Aorta (tissue), 5 donors: ENCODE measurements at places on chromosomes 5 and 9. TPM values are rescaled to one million over a fixed set of nuclear protein-coding genes. Genes with fewer than 3 reads are reported as not detected.

- H3K27me3 ChIP-seq, result no peaks in the 10 kb centered on the region
- H3K4me1 ChIP-seq, result no peaks in the 10 kb centered on the region
- H3K27ac ChIP-seq, result no peak overlapping the region
- H3K36me3 ChIP-seq, result no peaks in the 10 kb centered on the region
- no peak for DNase-seq
- H3K4me3 ChIP-seq, result no peak overlapping the region
These were observed 342.2 kb downstream of the LRRC70 start for GRCh38 chr5:62920856-62921255.

- no peaks in the 10 kb centered on the region for H3K36me3 ChIP-seq
- no peaks in the 10 kb centered on the region for H3K27me3 ChIP-seq
- no peak for DNase-seq
- no peak overlapping the region for H3K27ac ChIP-seq
- no peaks in the 10 kb centered on the region for H3K4me1 ChIP-seq
These were observed 1176.3 kb downstream of the CDH18 start for GRCh38 chr5:18811661-18812060.

DNA sequence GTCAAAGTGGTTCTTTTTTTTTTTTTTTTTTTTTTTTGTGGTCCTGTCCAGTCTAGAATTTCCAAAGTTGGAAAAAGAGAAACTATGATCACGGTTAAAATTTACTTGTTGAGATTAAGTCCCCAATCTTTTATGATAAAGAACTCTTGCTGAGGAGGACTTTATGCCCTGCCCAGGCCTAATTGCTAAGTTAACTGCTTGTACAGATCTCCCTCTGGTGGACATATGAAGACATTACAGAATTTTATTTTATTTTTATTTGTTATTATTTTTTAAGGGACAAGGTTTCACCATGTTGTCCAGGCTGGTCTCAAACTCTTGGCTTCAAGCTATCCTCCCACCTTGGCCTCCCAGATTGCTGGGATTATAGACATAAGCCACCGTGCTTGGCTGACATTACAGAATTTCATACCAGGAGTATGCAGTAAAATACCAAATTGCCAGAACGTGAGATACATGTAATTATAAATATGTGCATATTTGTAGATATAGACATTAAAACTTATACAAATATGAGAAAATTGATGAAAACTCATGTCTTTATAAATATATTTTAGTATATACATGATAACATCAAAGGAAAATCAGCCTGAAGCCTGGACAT lies 91.2 kb downstream of the RFK start:
- H3K27ac ChIP-seq, result no peak overlapping the region
- H3K27me3 ChIP-seq, result no peaks in the 10 kb centered on the region
- no peak overlapping the region for H3K4me3 ChIP-seq
- no peaks in the 10 kb centered on the region for H3K4me1 ChIP-seq

DNA sequence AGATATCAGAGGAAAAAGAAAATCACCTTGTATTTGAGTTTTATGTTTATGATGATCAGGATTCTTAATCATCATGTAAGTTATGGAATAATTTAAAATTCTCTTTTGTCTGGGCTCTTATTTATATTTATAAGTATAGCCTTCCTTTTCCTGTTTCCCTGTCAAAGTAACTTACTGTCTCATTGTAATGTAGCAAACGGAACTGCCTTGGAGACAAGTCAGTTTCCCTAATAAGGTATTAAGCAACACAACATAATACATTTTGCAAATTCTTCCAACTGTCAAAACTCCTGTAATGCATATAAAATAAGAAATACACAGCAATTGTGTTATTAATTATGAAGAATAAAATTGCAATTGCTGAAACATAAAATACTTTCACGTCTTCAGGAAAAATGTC lies 463.2 kb downstream of the MAT2B start:
- no peaks in the 10 kb centered on the region for H3K36me3 ChIP-seq
- no peak overlapping the region for H3K27ac ChIP-seq
- no peaks in the 10 kb centered on the region for H3K4me1 ChIP-seq
- no peaks in the 10 kb centered on the region for H3K27me3 ChIP-seq
- no peak overlapping the region for H3K4me3 ChIP-seq

The PCDHB15 gene
- total RNA-seq, result 8.7 TPM

DNA sequence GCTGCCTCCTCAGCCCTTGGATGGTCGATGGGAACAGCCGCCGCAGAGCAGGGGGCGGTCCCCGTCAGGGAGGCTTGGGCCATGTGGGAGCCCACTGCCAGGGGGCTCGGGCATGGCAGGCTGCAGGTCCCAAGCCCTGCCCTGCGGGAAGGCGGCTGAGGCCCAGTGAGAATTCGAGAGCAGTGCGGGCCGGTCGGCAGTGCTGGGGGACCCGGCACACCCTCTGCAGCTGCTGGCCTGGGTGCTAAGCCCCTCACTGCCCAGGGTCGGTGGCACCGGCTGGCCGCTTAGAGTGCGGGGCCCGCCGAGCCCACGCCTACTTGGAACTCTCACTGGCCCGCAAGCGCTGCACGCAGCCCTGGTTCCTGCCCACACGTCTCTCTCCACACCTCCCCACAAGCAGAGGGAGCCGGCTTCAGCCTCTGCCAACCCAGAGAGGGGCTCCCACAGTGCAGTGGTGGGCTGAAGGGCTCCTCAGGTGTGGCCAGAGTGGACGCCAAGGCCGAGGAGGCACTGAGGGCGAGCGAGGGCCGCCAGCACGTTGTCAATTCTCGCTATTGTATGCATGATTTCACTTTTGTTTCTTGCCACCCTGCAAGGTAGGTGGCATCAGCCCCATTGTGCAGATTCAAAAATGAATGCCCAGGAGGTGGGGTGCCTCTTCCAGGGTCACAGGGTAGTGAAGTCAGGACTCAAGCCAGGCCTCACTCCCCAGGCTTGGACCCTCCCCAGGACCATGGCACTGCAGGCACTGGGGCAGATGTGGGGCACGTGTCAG lies 48.6 kb downstream of the COL15A1 start:
- H3K4me3 ChIP-seq, result no peak overlapping the region
- H3K4me1 ChIP-seq, result peaks cover 2% of the 10 kb centered on the region
- H3K27me3 ChIP-seq, result no peaks in the 10 kb centered on the region
- H3K36me3 ChIP-seq, result no peaks in the 10 kb centered on the region

DNA sequence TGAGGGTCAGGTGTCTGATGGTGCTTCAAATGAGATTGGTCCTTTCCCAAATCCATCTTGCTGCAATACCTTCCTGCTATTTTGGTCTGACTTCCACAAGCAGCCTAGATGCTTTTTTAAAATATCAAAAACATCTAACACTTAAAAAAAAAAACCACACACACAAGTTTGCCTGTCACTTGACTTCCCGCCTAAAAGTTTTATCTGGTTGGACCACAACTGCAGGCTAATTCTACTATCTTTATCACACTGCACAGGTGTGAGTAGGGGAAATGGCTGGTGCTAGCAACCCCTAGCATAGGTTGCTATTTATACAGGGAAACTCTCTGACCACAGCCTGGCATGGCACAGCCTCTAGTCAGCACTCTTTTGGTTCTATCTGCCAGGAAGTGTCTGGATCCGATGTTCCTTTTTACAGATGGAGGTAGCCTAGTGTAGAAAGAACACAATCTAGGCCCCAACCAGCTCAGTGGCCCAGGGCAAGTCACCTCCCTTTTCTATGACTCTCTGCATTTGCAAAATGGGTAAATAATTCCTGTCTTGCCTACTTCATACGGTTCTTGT lies at the start of gene HEMGN:
HEMGN (minus strand) TSS at position 92 of the 564 bp plus-strand sequence; CDS start at position 56, 36 bp downstream.
- H3K4me1 ChIP-seq, result no peaks in the 10 kb centered on the region
- no peak for DNase-seq
- no peak within 1 kb of the TSS for H3K27ac ChIP-seq
- no peak within 1 kb of the TSS for H3K4me3 ChIP-seq
- no peaks in the 10 kb centered on the region for H3K27me3 ChIP-seq

The IRX2 gene
- not detected for total RNA-seq

GRCh38 chr5:97547999-97548738 lies 365.1 kb upstream of the RIOK2 start:
- no peak overlapping the region for H3K27ac ChIP-seq
- H3K27me3 ChIP-seq, result no peaks in the 10 kb centered on the region
- no peaks in the 10 kb centered on the region for H3K36me3 ChIP-seq
- no peaks in the 10 kb centered on the region for H3K4me1 ChIP-seq
- no peak for DNase-seq
- no peak overlapping the region for H3K4me3 ChIP-seq

- no peak overlapping the region for H3K4me3 ChIP-seq
- no peak overlapping the region for H3K27ac ChIP-seq
- no peak for DNase-seq
- no peaks in the 10 kb centered on the region for H3K4me1 ChIP-seq
- H3K36me3 ChIP-seq, result no peaks in the 10 kb centered on the region
These were observed 25.8 kb downstream of the WNK2 start for GRCh38 chr9:93209576-93210323.

- no peaks in the 10 kb centered on the region for H3K36me3 ChIP-seq
- no peak overlapping the region for H3K27ac ChIP-seq
- no peak overlapping the region for H3K4me3 ChIP-seq
- H3K27me3 ChIP-seq, result no peaks in the 10 kb centered on the region
These were observed 26.0 kb downstream of the EGFLAM start for GRCh38 chr5:38284384-38284783.

GRCh38 chr5:42621662-42622061 lies 135.0 kb upstream of the CCDC152 start:
- DNase-seq, result no peak
- H3K4me1 ChIP-seq, result peaks cover 2% of the 10 kb centered on the region
- no peaks in the 10 kb centered on the region for H3K27me3 ChIP-seq
- H3K36me3 ChIP-seq, result peaks cover 2% of the 10 kb centered on the region

The DDX4 gene
- not detected for total RNA-seq

The NR5A1 gene
- total RNA-seq, result not detected

GRCh38 chr9:137021979-137022661 lies 5.9 kb downstream of the ABCA2 start:
- no peaks in the 10 kb centered on the region for H3K27me3 ChIP-seq
- H3K4me1 ChIP-seq, result no peaks in the 10 kb centered on the region
- H3K4me3 ChIP-seq, result no peak overlapping the region
- no peak overlapping the region for H3K27ac ChIP-seq

The CCL19 gene
- 39.7 TPM for total RNA-seq

- DNase-seq, result no peak
- H3K27me3 ChIP-seq, result no peaks in the 10 kb centered on the region
- H3K4me1 ChIP-seq, result peaks cover 7% of the 10 kb centered on the region
- no peak overlapping the region for H3K4me3 ChIP-seq
- no peaks in the 10 kb centered on the region for H3K36me3 ChIP-seq
- H3K27ac ChIP-seq, result no peak overlapping the region
These were observed 380.3 kb upstream of the TNC start for GRCh38 chr9:115498303-115498702.

DNA sequence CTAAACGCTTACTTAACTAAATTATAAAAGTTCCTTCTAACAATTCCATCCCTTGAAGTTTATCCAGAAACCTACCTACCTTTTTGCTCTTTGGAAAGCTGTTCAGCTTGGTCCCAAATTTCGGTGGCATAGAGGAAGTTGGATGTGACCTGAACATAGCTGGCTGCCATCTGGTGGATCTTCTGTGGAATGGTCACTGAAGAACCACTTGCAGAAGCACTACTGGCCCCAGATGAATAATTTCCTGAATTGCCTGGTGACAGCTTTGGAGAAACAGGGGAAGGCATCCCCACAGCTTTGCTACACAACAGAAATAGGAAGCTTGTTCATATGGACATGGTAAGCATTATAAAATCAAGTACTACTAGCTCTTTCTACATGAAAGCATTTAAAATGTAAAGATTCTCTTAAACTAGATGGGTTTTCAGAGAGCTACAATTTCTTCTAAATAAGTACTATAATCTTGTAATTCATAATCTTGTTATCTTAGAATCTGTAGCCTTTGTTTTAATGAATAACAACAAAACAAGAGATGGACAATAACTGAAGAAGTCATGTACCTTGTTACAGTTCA lies 9.9 kb downstream of the LEAP2 start:
- peaks cover 4% of the 10 kb centered on the region for H3K36me3 ChIP-seq
- H3K4me3 ChIP-seq, result no peak overlapping the region
- H3K27ac ChIP-seq, result no peak overlapping the region
- DNase-seq, result peak; percentile 51
- H3K4me1 ChIP-seq, result no peaks in the 10 kb centered on the region
- H3K27me3 ChIP-seq, result no peaks in the 10 kb centered on the region

DNA sequence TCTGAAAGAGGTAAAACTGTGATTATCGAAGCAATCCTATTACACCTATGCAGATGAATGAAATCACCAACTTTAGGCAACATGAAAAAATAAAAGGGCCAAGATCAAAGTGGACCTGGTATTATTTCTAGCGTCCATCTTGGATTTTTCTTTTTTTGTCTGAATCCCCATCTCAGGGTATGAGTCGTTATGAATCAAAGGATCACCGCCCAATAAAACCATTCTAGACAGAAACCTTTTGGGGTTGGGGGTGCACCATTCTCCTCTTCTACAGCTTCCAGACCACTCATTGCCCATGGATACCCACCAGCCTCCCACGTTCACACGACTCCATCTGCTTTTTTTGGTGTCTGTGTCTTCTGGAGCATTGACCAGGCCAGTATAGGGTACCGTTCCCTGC lies 33.4 kb downstream of the MAP1B start:
- H3K27ac ChIP-seq, result peak overlapping the region; percentile 88
- peaks cover 31% of the 10 kb centered on the region for H3K4me1 ChIP-seq
- DNase-seq, result no peak
- no peaks in the 10 kb centered on the region for H3K27me3 ChIP-seq
- H3K4me3 ChIP-seq, result no peak overlapping the region
- no peaks in the 10 kb centered on the region for H3K36me3 ChIP-seq

The PCDHB14 gene
- 10.1 TPM for total RNA-seq

DNA sequence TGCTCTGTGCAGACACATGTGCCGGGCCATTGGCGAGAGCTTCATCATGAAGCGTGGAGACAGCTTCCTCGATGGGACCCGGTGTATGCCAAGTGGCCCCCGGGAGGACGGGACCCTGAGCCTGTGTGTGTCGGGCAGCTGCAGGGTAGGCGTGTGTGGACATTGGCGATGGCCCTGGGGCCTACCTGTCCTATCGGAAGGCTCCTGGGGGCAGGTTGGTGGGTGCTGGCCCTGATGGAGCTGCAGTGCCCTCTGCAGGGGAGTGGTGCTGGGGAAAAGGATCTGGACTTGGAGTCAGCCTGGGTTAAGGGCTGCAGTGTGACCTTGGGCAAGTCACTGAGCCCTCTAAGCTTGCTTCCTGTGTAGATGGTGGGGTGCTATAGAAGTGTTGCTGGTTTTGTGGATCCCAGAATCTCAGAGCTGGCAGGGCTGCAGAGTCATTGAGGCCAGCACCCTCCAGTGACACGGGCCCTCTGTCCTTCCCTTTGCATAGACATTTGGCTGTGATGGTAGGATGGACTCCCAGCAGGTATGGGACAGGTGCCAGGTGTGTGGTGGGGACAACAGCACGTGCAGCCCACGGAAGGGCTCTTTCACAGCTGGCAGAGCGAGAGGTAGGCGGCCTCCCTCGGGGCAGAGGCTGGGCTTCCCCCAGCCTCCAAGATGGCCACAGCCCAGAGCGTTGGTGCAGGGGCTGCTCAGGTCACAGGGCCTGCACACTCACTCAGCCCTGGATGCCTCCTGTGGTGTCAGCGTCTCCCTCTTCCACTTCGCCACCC lies 15.8 kb downstream of the ADAMTS13 start:
- no peak for DNase-seq
- no peak overlapping the region for H3K4me3 ChIP-seq
- no peaks in the 10 kb centered on the region for H3K36me3 ChIP-seq

The ENHO gene
- not detected for total RNA-seq

The BASP1 gene
- 51.5 TPM for total RNA-seq
